ENCODE measurements at places on chromosomes 1 and 21.

GRCh38 chr1:183544598-183545297, 45.5 kb downstream of the NCF2 start:
- no peak for DNase-seq

DNA sequence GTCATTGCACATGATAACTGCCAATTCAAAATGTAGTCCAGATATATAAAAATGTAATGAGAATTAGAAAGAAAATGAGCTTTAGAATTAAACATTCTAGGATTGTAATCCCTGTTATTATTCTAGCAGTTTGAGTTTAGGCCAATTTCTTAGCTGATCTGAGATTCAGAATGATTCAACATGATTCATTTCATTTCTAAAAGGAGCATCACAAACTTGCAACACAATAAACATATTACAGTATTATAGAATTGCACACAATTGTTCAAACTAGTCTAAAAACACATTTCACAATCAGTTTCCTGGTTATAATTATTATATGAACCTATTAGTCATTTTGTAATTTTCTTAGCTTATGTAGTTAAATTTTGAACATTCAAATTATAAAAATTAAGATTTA, 43.3 kb upstream of the TSHB start:
- no peak for DNase-seq

GRCh38 chr1:183807549-183808168, 2.7 kb downstream of the RGL1 start:
- DNase-seq = no peak

- DNase-seq = no peak
Observed at GRCh38 chr1:114505148-114505561, 5.8 kb downstream of the TRIM33 start.

DNA sequence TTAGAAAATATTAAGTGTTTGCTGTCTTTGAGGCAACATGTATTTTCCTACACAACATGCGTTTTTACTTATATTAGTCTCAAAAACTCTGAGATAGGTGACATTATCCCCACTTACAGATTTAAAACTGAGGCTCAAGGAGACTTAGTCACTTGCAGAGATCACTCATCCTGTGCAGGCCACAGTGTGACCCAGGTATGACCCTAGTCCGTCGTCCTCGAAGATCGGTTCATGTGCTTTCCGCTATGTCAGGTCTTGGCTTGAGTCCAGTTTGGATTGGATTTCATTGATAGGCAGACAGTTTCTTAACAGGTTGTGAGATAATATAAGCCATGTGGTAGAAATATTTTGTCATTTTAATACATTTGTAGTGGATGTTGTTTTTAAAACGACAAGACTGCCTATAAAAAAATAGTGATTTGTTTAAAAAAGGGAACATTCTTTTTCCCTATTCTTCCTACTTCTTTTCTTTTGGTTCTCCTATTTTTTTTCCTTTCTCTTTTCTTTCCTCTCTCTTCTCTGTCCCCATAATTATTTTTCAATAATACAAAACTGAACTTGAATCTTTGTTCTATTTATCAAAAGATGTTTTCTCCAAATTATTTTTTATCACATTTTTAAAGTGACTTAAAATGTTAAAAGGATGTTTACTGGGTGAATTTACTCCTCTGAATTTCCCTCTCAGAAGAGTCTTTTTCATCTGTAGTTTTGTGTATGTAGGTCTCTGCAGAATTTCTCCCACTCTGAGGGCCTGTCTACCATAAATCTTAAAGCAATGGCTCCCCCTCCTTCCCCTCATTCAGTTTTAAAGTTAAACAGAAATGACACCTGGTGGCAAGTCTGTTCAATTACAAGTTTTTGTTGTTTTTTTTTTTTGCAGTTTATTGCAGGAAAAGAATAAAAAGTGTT, 81.8 kb downstream of the PHTF1 start:
- no peak for DNase-seq

DNA sequence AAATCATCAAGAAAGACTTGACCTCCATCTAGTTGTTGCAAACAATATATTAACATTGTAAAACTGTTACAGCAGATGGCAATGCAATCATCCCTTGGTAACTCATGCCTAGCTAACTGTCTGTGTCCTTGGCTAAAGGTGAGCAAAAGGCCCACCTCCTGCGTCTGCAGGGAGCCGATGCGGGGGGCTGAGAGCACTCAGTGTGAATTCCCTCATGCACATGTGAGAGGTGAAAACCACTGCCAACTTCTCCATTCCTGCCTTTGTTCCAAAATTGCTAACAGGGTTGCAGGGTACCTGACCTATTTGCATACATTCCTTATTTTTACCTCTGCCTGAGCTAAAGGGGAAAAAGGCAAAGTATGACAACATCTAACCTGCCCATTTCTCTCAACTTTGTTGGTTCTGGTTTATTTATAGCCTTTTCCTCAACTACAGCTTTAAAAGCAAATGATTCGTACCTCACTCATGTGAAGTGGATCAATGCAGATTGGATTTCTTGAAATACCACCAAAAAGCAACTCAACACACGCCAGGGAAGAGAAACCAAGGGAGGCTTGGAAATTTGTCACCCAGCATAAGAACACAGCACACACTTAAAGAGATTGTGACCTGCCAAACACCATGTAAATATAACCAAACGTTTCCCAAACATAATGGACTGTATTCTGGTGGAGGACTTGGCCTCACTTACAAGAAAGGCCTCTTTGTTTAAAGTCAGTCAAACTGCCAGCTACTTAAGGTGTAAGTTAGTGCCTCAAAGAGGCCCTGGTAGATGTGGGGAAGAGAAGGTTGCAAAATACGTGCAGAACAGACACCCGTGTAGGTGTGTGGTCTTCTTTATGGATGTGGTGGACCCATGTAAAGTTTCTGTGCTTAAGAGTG, 651.0 kb downstream of the SMYD3 start:
- DNase-seq = no peak

GRCh38 chr1:117670976-117671780, 65.3 kb downstream of the TENT5C start:
- DNase-seq = no peak

DNA sequence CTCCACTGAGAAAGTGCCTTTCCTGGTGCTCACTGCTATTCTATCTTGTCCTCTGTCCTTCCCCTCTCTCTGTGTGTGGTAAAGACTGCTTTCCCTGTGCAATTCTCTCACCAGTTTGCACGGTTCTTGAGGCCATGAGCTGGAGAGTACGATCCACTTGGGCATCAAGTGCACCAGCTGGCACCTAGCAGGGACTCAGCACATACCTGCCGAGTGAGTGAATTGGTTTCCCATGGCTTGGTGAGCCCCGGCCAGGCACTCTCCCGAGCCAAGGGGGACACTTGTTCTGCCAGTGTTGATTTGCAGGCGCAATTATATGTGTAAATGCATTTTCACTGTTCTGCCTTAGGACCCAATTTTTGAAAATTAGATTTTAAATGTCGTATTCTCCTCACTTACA, 313.5 kb downstream of the DISC1 start:
- no peak for DNase-seq

GRCh38 chr1:26287033-26287711, 7.3 kb downstream of the SH3BGRL3 start:
- peak; percentile 40 for DNase-seq

GRCh38 chr1:233289676-233290075, 5.8 kb downstream of the PCNX2 start:
- DNase-seq = no peak

GRCh38 chr1:231695439-231696255, 69.1 kb downstream of the DISC1 start:
- no peak for DNase-seq

GRCh38 chr1:230759369-230760065, 12.3 kb downstream of the CAPN9 start:
- DNase-seq = no peak

DNA sequence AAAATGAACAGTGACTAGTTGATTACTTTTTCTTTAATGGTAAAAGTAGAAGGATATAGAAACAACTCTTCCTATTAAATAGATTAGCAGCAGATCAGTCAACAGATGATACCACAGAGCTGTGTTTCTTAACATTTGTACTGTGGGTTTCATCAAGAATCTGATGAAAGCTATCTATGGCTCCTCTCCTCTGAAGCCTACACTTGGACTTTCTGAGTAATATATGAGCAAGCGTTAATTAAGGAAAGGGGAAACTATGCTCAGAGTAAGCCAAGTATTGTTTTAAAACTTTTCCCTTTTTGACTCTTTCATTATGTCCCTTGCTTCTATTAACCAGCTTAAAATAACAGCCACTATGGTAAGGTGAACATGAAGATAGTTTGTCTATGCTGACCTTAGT, 10.8 kb downstream of the ARID4B start:
- no peak for DNase-seq

DNA sequence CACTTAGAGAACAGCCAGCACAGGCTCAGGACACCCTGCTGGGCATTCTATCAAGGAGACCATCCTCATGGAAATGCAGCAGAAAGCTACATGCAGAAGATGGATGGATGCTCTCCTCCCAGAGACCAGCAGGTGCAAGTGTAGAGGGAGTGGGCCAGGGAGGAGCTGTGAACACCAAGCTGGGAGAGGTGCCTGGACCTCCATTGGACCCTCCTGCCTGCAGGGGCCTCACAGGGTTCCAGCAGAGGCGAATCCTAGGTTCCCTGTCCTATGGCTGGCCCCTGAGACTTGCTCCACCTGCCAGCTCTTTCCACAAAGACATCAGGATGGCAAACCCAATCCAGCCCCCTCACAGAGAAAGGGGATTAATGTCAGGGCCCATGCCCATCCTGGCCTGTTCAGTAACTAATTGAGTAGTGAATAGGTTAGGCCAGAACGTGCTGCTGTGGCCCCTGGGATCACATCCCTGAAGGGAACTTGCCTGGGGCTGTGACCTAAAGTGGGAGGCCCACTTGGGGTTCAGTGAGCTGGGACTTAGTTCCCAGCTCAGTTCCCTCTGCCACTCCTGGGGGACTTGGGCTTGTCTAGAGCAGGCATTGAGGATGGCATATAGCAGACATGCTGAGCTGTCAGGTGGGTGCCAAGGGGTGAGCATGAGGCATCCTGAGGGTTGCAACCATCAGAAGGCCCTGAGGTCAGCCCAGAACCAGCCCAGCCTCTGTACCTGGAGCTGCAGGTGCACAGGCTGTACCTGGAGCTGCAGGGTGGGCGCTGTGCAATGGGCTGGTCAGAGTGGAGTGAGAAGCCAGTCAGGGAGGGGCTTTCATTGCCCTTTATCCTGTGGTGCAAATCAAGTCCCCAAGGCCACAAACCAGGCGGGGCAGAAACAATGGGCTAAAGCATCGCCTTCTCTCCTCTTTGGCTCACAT, 22.9 kb upstream of the ZNF678 start:
- no peak for DNase-seq

- DNase-seq = no peak
Observed at GRCh38 chr1:247287460-247287859, 31.6 kb downstream of the VN1R5 start.

DNA sequence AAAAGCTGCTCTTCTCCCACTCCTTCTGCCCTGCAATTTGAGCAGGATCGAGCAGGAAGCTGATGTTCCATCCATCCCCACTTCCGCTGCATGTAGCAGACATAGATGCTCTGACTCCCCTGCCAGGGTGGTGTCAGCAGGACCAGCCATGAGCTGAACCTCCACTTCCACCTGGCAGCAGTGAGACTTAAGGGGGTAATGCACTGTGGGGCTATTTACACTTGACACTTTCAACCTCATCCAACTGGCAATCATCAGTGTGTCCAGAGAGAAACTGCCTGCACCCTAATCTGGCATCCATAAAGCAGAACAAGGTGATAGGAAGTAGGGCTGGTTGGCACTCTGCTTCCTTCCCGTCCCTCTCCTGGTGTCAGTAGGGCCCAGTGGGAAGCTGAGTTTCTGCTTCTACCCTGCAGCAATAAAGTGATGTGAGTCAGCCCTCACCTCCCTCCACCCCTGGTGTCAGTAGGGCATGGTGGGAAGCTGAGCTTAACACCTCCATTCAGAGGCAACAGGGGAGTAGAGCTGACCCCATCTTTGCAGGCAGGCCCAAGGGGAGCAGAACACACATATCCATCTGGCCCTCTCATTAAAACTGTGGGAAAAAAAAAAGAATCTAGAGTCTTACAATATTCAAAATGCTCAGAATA, 272.3 kb downstream of the PTPRU start:
- DNase-seq = no peak

DNA sequence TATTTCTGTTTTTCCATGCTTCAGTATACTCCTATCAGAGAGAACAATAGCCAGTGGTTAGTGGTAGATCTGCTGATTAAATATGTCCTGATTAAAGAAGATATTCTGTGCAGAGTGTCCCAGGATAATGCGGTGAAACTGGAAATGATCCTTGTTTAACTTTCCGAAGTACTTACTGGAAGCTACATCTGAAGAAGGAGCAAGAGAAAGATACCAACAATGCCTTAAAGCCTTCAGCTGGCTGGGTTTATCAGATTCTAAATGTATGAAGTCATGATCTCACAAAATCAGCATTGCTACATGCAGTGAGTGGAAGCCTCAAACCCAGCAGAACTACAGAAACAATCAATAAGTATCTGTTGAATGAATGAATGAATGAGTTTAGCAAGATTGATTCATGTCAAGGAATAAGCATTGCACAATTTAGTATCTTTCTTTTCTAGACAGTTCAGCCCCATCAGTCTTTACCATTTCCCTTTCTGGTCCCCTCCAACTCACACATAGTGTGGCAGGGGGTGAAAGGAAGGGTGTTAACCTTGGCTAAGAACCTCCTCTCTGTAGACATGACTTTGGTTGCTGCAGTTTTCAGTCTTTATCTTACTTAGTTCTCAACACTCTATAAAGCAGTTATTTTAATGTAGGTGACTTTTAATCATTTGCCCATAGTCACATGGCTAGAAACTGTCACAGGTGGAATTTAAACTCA, 24.7 kb upstream of the DNASE2B start:
- no peak for DNase-seq

DNA sequence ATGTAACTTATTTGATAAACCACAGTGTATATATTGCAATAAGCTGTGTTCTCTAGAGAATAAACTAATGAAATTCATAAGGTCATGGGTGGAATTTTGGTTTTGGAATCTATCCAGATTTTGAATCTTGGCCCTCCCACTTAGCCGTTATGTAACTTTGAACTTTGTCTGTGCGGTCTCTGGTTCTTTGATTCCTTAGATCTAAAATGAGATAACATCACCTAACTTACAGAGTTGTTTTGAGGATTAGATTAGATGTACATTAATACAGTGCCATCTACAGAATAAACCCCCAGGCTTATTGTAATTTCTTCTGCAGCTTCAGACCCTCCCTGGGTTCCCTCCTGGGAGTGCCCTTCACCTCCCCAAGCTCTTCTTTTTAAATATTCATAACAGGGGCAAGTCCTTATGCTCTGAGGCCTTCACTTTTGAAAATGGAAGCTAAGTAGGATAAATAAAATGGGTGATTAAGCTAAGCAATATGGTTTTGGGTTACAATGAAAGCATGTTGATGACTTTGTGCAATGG, 124.3 kb downstream of the ATG4C start:
- DNase-seq = no peak

- DNase-seq = peak; percentile 75
Observed at GRCh38 chr1:160083968-160084770, 2.8 kb downstream of the KCNJ9 start.

GRCh38 chr1:113129529-113130185, 56.7 kb downstream of the LRIG2 start:
- DNase-seq = no peak

DNA sequence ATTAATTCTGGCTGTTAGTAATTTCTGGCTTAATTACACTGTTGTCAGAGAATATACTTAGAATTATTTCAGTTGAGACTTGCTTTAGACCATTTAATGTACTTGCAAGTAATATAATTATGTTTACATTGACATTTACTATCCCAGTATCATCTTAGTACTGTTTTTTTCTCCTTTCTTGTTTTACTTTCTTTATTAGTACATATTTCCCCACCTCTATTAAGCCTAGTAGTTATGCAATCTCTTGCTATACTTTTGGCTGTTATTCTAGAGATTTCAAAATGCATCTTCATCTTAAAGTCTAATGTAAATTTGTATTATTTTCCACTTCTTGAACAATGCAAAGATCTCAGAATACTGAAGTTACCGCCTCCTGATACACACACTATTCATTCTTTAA, 24.4 kb downstream of the BRWD1 start:
- DNase-seq = no peak

Data from activated CD4-positive, alpha-beta T cell treated with anti-CD3 and anti-CD28 coated beads, Interleukin-2, amount 50 U/mL, for 4 hours (primary cell).